ENCODE measurements at places on chromosomes 5 and 9. TPM values are rescaled to one million over a fixed set of nuclear protein-coding genes. Genes with fewer than 3 reads are reported as not detected.
A peak's percentile ranks its signal among the peaks of the same experiment; 100 is the strongest.

DNA sequence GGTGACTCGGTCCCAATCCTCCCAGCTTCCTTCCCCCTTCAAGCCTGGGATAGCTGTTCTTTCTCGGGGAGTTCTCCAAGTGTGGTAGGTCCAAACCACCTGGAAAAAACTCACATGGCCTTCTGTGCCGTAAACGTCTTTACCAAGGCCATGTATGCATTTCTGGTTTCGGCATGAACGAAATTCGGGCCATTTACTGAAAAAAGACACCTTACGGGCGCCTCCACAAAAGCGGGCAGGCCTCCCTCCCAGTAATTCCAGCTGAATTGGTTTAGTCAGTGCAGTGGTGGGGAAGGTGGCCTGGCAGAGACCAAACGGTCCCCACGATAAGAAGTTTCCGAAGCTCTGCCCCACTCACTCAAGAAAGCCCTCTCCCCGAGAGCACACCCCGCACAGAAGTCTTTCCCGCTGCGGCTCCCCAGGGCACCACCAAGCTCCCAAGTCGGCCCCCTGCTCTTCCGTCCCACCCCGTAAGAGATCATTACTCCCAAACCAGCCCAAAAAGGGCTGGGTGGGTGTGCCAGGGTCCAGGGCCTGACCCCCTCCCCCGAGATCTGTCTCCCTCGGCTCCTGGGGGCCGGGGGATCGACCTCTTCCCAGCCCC, 86.3 kb upstream of the MELK start:
- peak overlapping the region; percentile 83 for H3K27ac ChIP-seq
- H3K27me3 ChIP-seq, result no peaks in the 10 kb centered on the region
- H3K36me3 ChIP-seq, result no peaks in the 10 kb centered on the region
- peaks cover 21% of the 10 kb centered on the region for H3K4me1 ChIP-seq

DNA sequence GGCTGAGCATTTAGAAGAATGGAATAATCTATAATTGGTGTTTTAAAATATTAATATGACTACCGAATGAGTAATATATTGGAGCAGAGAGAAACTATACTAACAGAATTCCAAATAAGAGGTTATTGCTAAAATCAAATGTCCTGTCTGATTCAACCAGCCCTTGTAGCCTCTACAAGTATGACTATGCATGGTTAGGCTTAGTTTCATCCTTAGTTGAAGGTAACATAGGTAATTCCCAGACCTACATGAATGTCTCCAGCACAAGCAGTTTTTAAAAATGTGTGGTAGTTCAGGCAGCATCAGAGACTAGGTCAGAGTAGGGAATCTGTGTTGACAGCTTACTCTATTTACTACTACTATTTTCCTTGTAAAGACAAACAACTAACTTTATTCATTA, 51.7 kb upstream of the SLC27A6 start:
- H3K27me3 ChIP-seq, result no peaks in the 10 kb centered on the region
- H3K36me3 ChIP-seq, result no peaks in the 10 kb centered on the region
- no peaks in the 10 kb centered on the region for H3K4me1 ChIP-seq
- no peak overlapping the region for H3K4me3 ChIP-seq
- no peak for DNase-seq
- H3K27ac ChIP-seq, result no peak overlapping the region

- H3K36me3 ChIP-seq, result no peaks in the 10 kb centered on the region
- H3K4me3 ChIP-seq, result no peak overlapping the region
- peaks cover 25% of the 10 kb centered on the region for H3K4me1 ChIP-seq
- no peak for DNase-seq
- no peaks in the 10 kb centered on the region for H3K27me3 ChIP-seq
- H3K27ac ChIP-seq, result no peak overlapping the region
Measured at GRCh38 chr9:137320555-137321384, 18.7 kb upstream of the NRARP start.

GRCh38 chr9:71115448-71115975, 5.9 kb downstream of the TRPM3 start:
- no peaks in the 10 kb centered on the region for H3K36me3 ChIP-seq
- no peaks in the 10 kb centered on the region for H3K27me3 ChIP-seq
- no peak for DNase-seq
- no peak overlapping the region for H3K27ac ChIP-seq
- H3K4me1 ChIP-seq, result no peaks in the 10 kb centered on the region

DNA sequence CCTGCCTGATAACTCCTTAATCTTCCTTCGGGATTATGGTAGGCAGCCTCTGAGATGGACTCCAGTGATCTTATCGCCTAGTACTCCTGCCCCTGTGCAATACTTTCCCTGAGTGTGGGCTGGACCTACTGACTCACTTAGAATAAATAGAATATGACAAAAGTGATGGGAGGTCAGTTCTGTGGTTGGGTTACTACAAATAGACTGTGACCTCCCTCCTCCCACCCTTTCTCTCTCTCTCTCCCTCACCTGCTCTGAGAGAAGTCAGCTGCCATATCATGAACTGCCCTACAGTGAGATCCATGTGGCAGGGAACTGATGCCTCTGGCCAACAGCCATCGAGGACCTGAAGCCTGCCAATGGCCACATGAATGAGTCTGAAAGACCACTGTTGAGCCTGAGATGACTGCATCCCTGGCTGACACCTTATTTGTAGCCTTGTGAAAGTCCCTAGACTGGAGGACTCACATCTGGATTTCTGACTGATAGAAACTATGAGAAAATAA, 31.7 kb downstream of the NRG2 start:
- H3K27me3 ChIP-seq, result no peaks in the 10 kb centered on the region
- no peaks in the 10 kb centered on the region for H3K36me3 ChIP-seq
- peak; percentile 19 for DNase-seq
- H3K4me1 ChIP-seq, result peaks cover 8% of the 10 kb centered on the region

DNA sequence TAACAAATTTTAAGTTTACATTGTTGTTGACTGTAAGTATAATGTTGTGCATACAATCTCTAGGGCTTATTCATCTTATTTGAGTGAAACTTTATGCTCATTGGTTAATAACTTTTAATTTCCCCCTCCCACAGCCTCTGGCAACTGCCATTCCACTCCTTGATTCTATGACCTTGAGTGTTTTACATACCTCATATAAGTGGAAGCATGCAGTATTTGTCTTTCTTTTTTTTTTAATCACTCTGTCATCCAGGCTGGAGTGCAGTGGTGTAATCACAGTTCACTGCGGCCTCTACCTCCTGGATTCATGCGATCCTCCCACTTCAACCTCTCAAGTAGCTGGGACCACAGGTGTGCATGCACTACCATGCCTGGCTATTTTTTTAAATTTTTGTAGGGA, 83.9 kb downstream of the KCTD16 start:
- no peaks in the 10 kb centered on the region for H3K36me3 ChIP-seq
- H3K27ac ChIP-seq, result no peak overlapping the region
- peaks cover 3% of the 10 kb centered on the region for H3K4me1 ChIP-seq
- DNase-seq, result no peak
- H3K4me3 ChIP-seq, result no peak overlapping the region

SOHLH1 gene
- not detected for total RNA-seq

TTC33 gene
- total RNA-seq, result 2.3 TPM

NACC2 gene
- total RNA-seq, result 21.1 TPM

IRX4 gene
- total RNA-seq, result not detected

SAXO1 gene
- not detected for total RNA-seq

PCDHGC3 gene
- 16.1 TPM for total RNA-seq

SLC25A48 gene
- total RNA-seq, result 1.0 TPM

GABRP gene
- not detected for total RNA-seq

PCDHGB7 gene
- 7.9 TPM for total RNA-seq
